ENCODE measurements at places on chromosomes 1 and 21.

GRCh38 chr1:245067257-245067656, 87.5 kb upstream of the KIF26B start:
- DNase-seq, result no peak

- no peak for DNase-seq
Measured at GRCh38 chr1:177645491-177646190, 324.2 kb downstream of the SEC16B start.

GRCh38 chr1:226110249-226111097, 48.0 kb downstream of the H3-3A start:
- DNase-seq, result peak; percentile 81

DNA sequence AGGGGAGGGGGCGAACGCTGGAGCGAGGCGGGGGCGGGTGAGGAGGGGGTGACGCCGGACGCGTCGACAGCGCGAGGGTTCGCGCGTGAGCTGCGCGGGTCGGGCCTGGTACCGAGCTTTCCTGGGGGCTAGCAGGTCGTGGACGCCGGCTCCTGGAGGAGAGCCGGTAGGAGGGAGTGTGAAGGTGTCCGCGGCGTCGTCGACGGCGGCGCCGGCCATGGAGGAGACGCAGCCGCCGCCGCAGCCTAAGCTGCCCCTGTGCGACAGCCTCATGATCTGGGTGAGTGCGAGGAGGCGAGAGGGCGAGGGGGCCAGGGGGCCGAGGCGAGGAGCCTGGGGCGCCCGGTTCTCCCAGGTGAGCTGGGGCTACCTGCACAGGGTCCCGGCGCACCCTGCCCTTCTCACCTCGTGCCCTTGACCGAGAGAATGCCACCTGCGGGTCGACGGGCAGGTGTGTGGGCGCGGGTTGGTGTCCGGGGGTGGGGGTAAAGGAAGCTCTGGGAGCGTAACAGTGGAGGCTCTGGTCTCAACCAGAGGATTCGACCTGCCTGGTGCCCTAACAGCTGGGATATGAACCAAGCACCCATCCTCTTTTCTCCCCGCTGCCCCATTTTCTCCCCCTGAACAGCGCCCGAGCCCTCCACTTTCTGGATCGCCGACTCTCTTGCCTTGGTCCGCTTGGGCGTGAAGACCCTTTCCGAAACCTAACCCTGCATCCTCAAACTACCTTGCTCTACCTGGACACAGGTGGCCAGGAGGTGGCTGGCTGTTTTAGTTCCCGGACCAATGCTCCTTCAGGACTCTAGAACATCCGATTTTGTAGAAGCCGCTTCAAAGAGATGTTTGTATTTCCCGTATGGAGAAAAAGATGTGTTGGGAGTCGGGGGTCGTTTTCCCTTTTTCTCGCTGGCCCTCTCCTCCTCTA, at the start of gene HOOK1:
TSS of gene HOOK1 (plus strand) at position 49 of the 925 bp plus-strand sequence. CDS start at position 218, 169 bp downstream.
- no peak for DNase-seq

GRCh38 chr1:212515329-212515760, 82.6 kb downstream of the NENF start:
- DNase-seq, result no peak

GRCh38 chr1:150138044-150138443, 11.7 kb upstream of the PLEKHO1 start:
- DNase-seq, result no peak

GRCh38 chr1:206785182-206785765, 13.0 kb upstream of the IL10 start:
- DNase-seq, result no peak

GRCh38 chr1:156103521-156103947, 11.0 kb upstream of the LMNA start:
- DNase-seq, result no peak

DNA sequence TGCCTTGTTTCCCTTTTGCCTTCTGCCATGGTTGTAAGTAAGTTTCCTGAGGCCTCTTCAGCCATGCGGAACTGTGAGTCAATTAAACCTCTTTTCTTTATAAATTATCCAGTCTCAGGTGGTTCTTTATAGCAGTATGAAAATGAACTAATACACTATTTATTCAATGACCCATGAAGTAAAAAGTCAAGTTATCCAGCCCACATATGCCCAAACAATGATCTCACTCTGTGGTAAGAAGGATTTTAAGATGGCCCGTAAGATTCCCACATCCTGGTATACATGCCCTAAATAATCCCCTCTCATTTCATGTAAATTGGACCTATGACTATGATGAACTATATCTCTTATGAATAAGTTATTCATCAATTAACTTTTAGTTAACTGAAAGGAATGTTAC, 1008.3 kb upstream of the B3GALT2 start:
- no peak for DNase-seq

- no peak for DNase-seq
Measured at GRCh38 chr1:206435445-206435844, 34.8 kb upstream of the IKBKE start.

DNA sequence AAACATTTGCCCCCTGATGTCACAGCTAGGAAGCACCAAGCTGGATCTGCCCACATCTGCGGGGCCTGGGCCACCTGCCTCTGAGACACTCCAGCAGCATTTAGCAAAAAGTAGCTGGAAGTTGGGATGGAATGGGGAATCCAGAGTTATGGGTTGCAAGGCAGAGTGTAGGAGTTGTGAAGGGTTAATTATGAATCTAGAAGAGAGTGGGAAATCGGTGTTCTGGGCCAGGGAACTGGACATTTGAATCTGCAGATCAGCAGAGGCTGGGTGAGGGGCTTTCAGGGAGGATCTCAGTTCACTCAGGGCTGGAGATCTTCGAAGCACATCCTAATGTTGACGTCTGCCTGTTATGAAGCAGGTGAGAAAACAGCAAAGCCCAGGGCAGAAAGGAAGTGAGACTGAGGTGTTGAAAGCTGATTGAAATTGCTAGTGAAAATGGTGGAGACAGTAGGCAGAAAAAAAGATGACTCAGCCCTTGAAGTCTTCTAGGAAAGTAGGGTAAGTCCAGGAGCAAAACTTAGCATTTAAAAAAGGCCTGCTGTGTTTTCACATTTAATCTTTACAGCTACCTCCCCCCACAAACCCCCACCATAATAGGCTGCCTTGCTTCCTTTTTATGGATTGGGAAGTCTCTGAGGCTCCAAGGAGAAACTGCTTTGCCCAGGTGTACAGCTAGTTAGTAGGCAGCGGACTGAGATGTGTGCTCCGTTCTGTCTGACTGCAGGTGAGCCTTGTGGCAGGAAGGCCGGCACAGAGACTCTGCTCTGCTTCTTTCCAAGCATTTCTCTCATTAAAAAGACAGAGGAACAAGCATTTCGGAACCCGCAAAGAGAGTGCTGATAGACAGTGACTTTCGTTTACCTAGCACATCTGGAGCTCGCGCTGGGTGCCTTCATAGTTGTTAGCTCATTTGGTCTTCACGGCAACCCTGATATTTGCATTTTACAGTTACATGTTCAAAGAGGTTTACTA, 7.2 kb downstream of the VANGL1 start:
- DNase-seq, result peak; percentile 36

DNA sequence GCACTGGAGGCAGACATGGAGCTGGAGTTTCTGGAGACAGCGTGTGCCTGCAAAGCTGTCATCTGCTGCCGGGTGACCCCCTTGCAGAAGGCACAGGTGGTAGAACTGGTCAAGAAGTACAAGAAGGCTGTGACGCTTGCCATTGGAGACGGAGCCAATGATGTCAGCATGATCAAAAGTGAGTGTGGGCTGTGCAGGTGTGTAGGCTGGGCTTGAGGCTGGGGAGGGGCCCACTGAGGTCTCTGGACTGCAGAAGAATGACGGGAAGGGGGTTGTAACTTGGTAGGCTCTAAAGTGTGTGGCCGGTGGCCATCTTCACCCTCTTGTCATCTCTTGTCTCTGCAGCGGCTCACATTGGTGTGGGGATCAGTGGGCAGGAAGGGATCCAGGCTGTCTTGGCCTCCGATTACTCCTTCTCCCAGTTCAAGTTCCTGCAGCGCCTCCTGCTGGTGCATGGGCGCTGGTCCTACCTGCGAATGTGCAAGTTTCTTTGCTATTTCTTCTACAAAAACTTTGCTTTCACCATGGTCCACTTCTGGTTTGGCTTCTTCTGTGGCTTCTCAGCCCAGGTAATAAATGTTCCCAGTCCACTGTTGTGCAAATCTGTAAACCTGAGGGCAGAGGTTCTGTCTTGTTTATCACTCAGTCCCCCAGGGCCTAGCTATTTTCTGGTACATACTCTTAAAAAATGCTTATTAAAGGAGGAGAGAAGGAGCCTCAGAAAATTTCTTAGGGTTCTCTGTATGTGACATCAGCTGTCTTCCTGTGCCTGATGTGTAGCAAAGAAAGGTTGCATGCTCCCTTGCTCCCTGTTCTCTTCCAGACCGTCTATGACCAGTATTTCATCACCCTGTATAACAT, 19.9 kb downstream of the ATP8B2 start:
- DNase-seq, result peak; percentile 60

GRCh38 chr1:177848577-177848976, 121.3 kb downstream of the SEC16B start:
- DNase-seq, result no peak

DNA sequence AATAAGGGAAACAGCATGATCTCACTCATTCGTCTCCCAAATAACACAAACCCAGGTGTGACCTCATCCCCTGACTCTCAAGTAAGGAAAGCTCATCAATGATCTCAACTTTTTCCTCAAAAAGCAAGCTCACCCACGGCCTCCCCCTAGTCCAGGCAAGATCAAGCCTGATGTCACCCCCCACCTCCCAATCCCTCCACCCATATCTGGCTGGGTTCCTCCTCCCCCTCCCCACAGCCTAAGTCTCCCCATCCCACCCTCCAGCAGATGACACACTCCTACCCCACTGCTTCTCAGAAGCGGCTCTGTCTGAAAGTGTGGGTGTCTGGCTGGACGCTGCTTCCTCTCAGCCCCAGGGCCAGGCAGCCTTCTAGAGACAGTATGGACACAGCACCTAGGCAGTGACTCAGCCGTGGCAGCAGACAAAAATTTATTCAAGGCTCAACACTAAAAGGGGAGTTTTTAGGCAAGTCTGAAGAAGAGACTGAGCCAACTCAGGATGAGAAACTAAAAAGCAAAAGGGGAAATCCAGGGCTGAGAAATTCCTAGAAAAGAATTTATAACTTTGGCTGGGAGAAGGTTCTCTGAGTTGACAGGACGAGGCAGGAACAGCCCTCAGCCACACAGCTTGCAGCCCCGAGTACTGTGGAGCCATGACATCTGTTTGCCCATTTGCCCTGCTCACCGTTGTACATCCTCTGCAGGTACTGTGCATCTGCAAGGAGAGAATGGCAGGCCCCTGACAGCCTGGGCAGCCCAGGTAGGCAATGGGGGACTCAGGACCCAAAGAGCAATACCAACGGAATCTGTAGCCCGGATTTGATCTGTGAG, 81.6 kb upstream of the LRRC8D start:
- DNase-seq, result peak; percentile 59

DNA sequence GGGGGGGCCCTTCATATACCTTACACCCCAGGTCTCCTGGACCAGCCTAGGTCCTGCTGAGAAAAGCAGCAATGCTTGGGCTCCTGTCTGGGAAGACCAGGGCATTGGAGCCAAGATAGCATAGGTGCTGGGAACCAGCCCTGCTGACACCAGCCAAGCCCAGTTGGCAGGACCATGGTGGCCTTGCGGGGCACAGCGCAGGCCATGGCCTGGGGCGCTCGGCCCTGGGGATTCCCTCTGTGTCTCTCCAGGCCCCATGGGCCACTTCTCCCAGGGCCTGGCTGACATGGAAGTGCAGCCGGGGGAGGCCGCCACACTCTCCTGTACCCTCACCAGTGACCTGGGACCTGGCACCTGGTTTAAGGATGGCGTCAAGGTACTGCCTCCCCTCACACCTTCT, 23.3 kb downstream of the IGFN1 start:
- no peak for DNase-seq

GRCh38 chr1:229856009-229856650, 210.9 kb upstream of the GALNT2 start:
- DNase-seq, result peak; percentile 27

DNA sequence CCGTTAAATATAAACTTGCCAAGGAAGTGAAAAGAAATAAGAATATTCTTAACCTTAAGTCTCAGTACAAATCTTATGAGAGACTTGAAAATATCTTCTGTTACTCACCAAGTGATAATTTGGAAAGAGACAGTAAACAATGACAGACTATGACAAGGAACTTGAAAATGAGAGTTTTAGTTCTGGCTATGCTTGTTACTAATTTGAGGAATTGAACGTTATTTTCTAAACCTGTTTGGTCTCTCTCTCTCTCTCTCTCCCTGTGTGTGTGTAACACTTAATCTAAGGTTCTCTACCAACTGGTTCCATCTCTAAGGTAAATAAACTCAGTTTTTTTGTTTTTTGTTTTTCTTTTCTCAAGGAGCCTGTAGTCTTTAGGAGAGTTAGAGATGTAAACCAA, 161.8 kb downstream of the AMY1C start:
- DNase-seq, result no peak

DNA sequence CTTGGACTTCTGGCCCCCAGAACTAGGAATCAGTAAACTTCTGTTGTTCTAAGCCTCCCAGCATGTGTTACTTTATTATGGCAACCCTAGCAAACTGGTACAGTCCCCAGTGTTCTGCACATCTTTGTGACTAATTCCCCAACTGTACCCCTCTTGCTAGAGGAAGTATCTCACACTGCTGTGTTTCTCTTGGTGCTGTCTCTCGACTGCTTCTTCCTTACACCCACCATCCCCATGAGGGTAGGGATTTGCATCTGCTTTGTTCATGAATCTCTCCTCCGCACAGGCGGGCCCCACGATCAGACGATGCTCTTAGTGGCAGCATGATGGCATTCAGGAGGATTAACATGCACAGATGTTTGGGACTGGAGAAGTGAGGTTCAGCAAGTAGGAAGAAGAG, 46.7 kb downstream of the CLIC6 start:
- DNase-seq, result no peak

GRCh38 chr1:101187297-101187696, 49.5 kb upstream of the S1PR1 start:
- DNase-seq, result no peak

DNA sequence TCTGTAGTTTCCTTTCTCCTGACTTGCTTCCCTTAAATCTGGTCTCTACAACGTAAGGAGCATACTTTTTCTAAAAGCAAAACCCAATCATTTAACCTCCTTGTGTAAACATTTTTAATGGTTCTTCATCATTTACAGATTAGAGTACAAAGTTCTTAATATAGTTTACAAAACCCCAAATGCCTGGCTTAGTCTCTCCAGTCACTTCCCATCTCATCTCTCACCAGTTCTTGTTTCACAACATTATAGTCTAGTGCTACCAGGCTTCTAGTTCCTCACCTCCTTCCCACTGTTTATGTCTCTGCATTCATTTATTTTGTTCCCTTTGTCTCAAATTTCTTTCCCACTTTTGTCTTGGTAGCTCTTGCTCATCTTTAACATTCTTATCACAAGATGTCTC, 168.4 kb downstream of the FASLG start:
- DNase-seq, result no peak

GRCh38 chr1:230108580-230108979, 41.5 kb downstream of the GALNT2 start:
- no peak for DNase-seq

Measured in stimulated activated naive CD8-positive, alpha-beta T cell treated with anti-CD3 and anti-CD28 coated beads, Interleukin-15, amount 100 ng/mL, for 72 hours (primary cell).